EL (cell line): ENCODE measurements at places on chromosomes 3 and 15.

- DNase-seq = no peak
These were observed 182.0 kb downstream of the STT3B start for GRCh38 chr3:31714495-31715280.

DNA sequence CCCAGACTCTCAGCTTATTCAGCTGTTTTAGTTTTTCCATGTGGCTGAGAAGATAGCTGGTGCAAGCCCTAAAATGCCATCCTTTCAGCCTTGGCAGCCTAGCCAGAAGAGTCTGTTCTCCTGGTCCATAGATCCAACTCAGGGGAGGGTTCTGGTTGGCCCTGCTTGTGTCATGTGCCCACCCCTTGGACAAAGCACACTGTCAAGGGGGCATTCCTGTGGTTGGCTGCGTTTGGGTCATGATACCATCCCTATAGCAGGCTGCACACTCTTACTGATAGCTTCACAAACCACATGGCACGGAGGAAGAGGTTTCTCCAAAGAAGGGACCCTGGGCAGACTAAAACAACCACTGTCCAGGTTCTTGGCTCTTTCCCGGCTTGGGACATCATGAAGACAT is 8.4 kb upstream of the FSTL1 start:
- DNase-seq = peak; percentile 26

GRCh38 chr15:54150255-54150654 is 172.0 kb downstream of the UNC13C start:
- DNase-seq = no peak

DNA sequence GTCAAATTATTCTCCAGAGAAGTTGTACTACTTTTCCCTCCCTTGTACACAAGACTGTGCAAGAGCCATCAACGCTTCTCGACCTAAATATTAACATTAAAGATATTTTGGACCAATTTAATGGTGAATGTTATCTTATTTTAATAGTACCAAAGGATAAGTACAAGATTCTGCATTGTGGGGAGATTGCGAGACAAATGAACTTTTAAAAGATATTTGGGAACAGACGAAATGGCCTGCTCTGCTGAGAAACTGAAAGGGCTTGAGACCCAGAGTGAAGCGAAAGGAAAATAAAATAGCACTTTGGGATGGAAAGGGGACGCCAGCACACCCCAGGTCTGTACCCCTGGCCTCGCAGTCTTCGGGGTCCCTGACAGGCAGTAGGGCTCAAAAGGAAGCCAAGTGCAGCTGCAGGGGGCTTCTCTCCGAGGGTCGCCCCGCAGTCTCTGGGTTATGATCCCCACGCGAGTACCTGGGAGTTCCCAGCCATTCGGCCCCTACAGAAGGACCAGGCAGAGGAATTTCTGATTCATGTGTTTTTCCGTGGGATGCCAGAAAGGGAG is 97.6 kb upstream of the VGLL3 start:
- no peak for DNase-seq

GRCh38 chr3:37129871-37130270 is 44.5 kb downstream of the LRRFIP2 start:
- DNase-seq = peak; percentile 76
